NT2/D1 (cell line): ENCODE measurements at places on chromosomes 12 and 14.

- DNase-seq: no peak
Measured at GRCh38 chr14:33430414-33431035, 491.8 kb downstream of the NPAS3 start.

GRCh38 chr12:119989361-119989730 lies 310 bp downstream of the BICDL1 start:
- peak; percentile 48 for DNase-seq

GRCh38 chr12:63777340-63777739 lies 2.4 kb upstream of the RXYLT1 start:
- DNase-seq: no peak

DNA sequence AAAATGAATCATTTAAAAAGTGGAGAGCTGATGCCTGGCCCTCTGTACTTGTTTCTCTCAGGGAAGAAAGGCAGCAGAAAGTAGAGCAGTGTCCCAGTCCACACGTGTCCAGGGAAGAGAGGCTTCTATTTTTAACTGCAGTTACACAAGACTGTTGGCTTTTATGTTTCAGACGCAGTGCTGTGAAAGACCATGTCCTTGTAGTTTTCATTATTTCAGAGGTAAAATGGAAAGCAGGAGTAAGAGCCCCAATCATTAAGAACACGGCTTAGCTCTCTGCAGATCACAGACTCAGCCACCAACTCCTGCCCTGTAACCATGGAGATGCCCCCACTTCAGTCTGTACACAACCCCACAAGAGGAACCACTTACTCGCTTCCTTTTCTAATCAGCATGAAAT lies 336.3 kb downstream of the DAD1 start:
- DNase-seq: no peak

GRCh38 chr12:107351713-107352112 lies 258.4 kb upstream of the CRY1 start:
- no peak for DNase-seq

GRCh38 chr12:30500532-30500931 lies 195.1 kb downstream of the IPO8 start:
- DNase-seq: no peak

DNA sequence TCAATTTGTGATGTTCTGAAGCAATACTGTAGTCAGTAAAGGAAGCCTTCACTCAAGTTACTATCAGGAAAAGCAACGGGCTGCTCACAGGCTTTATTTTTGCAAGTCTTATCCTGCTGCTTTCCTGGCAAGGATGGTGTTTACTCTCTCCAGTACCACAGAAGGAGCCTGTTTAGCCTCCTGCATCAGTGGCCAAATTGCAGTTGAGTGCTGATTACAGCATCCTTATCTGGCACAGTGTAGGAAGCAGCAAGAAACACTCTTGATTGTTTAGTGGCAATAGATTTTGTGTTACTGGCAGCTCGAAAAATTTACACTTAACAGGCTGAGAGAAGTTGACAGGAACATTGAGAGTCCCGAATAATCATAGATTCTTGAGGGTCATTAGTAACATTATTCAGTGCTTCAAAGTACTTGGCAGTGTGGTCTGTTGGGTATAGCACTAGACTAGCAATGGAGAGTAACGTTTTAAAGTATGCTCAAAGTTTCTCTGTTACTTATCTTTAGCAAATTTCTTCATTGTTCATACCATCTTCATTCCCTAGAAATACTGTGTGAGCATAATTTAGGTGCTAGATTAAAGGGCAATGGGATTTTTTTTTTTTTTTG lies 11.7 kb downstream of the TULP3 start:
- no peak for DNase-seq

GRCh38 chr12:30989754-30990153 lies 63.2 kb downstream of the TSPAN11 start:
- DNase-seq: peak; percentile 58

DNA sequence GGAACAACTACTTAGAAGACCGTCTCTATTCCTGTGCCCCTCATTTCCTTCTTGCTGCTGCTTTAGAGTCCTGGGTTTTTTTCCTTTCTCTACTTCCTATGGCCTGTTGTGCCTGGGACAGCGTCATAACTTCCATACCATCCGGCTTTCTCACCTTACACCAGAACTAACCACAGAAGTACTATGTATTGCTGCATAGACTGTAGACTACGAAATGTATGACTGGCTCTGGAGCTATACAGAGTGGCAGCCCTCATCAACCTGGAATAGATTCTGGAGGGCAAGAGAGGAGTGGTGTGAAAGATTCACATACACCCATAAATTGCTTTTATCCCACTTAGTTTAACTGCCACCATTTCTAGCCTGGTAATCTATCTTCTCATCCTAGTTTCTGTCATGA lies 16.9 kb upstream of the SRP54 start:
- DNase-seq: no peak

GRCh38 chr14:58002618-58003017 lies 136.7 kb upstream of the SLC35F4 start:
- DNase-seq: no peak

GRCh38 chr14:65387628-65388027 lies 24.9 kb upstream of the FUT8 start:
- DNase-seq: no peak

DNA sequence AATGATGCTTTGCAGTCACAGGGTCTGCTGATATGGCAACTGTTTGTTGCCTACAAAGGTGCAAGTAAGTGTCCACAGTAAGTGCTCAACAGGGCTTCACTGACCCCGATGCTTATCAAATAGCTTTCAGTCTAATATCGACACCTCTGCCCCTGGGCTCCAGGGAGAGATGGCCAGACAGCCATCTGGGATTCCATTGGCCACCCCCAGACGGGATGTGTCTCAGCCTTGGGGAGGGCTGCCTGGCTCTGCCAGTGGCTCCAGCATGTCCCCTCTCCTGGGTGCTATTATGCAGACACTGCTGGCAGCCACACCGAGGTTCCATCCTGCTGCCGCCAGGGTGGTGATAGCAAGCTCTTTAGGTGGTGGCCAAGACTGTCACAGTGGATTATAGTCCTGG lies 57.4 kb downstream of the DGLUCY start:
- no peak for DNase-seq
